Cortex of kidney (tissue), 1 donor: ENCODE measurements at places on chromosomes 6 and 20.

DNA sequence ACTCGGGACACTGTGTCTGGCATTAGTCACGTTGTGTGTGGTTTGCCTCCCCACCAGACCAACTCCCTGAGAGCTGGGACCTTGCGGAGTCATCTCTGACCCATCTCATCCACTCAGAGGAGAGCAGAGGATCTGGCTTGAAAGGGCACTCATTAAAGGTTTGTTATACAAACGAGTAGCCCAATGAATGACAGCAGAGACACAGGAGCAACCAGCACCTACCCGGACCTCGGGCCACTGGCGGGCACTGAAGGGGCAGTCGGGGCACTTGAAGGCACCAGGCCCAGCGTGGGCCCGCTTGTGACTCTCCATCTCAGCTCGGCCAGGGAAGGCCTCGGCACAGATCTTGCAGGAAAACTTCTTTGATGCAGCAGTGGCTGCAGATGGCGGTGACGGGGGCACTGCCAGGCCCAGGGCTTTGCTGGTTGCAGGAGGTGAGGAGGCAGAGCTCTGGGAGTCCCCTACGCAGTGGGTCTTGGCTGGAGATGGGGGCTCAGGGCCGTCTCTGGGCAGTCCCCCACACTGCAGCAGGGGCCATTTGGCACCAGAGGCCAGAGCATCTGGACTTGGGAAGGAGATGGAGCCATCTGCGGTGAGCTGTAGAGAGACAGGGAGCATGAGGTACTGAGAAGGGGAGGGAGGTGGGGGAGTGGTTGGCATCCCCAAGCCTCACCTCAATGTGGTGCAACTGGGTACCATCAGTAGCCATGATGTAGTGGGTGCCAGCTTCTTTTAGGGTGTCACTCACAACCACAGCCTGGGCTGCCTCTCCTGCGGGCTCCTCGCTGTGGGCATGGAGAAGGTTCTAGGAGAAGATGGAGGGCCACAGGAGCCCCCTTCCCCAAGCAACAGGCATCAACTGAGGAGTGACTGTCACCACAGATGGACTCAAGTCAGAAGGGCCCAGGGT lies 17.7 kb downstream of the PCIF1 start:
- DNase-seq = no peak

GRCh38 chr6:95923518-95923917 lies 92.3 kb upstream of the FUT9 start:
- no peak for DNase-seq

GRCh38 chr6:43912598-43913371 lies 142.8 kb downstream of the VEGFA start:
- no peak for DNase-seq

GRCh38 chr6:39765508-39766065 lies 26.6 kb upstream of the DAAM2 start:
- DNase-seq = no peak

DNA sequence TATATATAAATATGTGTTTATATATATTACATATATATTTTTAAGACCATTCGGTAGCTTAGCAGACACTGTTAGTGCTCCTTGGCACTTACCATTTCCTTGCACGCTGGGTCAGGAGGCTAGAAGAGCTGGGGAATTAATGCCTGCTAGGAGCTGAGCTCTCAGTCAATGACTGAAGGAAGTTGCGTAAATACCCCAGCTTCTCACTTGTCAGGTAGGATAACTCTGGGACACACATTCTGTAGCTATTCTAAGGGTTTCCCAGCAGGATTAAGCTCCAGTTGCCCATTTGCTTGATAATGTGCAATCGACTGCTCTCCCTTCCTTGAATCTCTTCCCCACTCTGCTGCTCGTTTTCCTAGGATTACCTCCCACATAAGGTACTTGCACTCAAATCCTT lies 15.7 kb upstream of the DNAAF9 start:
- DNase-seq = no peak

GRCh38 chr20:4840801-4841200 lies 119.1 kb downstream of the PRND start:
- no peak for DNase-seq

GRCh38 chr6:47034421-47034820 lies 7.7 kb downstream of the ADGRF1 start:
- DNase-seq = no peak

DNA sequence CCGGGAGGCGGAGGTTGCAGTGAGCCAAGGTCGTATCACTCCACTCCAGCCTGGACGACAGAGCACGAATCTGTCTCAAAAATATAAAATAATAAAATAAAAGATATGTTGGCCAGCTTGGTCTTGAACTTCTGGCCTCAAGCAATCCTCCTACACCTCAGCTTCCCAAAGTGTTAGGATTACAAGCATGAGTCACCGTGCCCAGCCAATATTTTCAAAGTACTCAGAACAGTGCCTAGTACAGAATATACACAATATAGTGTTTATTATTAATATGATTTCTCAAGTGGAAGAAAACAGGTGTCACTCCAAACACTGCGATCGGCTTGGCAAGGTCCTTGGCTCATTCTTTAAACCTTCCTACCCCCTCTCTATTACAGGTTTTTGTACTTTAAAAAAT lies 3.1 kb downstream of the FAM210B start:
- DNase-seq = no peak

DNA sequence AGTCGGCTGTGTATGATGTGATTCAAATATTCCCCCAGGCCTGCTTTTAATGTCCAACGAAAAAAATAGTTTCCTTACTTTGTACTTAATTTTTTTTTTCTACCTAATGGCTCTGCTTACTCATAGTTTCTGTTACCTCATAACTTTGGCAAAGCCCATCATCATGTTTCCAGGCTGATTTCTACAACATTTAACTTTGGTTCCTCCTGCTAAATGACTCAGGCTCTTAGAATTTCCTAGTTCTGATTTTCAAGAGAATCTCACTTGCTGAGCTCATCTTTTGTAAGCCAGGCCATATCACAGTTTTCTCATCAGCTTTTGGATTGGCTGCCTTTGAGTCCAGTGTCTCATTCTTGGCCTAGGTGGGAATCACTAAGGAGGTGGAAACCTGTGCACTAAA lies 323.1 kb downstream of the HDGFL1 start:
- DNase-seq = no peak

DNA sequence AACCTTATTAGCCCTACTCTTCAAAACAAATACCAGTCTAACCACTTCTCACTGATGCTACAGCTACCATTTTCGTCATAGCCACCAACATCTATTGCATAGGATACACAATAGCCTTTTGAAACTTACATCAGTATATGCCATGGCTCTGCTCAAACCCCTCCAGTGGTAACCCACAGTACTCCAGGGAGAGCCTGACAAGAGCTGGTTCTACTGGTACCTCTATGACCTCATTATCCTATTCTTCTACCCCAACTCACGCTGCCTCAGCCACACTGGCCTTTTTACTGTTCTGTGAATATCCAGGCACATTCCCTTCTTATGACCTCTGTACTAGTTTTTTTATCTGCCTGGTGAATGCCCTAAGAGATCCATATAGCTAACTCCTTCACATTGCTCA lies 157.6 kb downstream of the ARHGAP18 start:
- DNase-seq = no peak

DNA sequence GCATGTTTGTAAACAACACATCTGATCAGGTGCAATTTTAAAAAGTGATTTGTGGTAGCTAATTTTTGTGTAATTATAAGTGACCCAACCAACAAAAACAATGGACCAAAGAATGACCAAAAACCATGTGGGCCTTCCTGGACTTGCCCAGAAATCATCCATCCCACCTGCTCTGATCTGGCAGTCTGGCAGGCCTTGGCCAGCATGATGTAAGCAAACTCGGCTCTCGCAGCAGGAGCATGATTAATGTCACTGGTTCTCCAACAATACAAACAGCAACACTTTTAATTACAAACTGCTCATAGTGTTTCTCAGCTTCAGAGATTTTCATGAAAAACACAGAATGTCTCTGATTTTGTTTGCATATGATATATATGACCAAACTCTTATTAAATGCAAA lies 16.1 kb downstream of the TP53INP2 start:
- no peak for DNase-seq

GRCh38 chr20:16877053-16877554 lies 128.9 kb downstream of the OTOR start:
- DNase-seq = no peak

- DNase-seq = no peak
These were observed 21.7 kb upstream of the RANBP9 start for GRCh38 chr6:13733178-13733887.

- no peak for DNase-seq
These were observed 268.8 kb downstream of the ARID1B start for GRCh38 chr6:157045831-157046454.

DNA sequence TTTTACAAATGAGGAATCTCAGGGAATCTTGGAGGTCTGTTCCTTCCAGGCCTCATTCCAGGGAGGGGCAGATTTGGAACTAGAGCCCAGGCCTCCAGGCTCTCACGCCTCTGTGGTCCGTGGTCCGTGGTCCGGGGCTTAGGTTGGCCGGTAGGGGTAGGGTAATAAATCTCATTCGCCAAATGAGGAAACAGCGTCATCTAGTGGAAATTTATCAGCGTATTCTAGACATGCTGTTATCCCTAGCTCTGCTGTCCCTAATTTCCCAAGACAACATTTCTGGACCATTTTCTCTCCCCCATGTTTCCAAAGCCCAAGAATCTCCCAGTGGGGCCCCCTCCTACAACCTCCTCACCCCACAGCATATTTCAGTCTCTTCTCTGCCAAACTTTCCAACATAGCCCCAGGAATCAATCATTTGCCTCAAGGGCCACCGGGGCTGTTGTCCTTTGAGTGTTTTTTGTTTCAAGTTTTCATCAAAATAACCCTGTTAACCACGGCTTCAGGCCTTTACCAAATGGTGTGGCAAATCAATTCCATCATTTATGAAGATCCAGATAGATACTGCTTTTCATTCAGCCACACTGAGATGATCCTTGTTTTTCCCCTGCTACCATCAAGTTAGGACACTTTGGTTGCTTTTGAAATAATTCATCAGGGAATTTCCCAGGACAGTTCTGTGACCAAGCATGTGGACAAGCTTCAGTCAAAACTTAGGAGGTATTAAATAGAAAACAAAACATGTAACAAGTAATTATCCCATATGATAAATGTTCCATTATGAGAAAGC lies 126.8 kb downstream of the ALDH8A1 start:
- DNase-seq = no peak

DNA sequence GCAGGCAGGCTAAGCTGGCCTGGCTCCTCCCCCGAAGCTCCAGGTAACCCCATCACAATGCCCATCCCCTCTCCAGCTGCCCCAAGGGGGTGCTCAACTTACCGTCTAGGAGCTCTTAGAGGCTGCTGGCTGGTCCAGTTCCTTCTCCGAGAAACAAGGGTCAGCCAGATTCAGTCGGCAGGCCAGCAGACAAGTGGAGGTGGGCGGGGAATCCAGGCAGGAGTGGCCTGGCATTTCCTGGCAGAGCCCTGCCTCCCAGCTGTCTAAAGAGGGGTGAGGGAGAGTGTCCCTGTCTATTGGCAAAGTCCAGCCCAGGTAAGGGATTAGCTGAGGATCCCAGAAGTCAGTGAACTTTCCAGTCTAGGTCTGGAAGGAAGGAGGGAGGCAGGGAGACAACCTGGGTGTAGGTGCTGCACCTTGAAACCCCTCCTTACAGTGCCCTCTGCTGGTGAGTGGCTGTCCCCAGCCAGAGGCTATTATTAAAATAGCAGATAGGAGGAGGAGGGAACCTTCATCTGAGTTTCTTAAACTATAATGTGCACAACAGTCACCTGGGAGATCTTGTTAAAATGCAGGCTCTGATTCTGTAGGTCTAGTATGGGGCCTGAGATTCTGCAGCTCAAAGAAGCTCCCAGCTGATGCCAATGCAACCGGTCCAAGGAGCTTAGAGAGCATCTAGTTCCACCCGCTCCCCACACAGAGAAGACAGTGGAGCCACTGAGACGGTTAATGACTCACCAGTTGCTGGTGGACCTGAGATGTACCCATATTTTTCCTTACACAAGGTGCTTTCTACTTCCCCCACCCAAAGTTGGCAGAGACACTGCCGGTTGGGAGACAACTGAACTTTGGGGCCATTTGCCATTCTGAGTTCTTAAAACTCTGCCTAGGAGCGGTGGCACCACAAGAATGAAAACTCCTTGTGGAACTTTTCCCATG lies at the start of gene UNC5CL:
TSS of gene UNC5CL (minus strand) at position 162 of the 939 bp plus-strand sequence. CDS start 4,147 bp downstream, outside the sequence.
- DNase-seq = no peak

DNA sequence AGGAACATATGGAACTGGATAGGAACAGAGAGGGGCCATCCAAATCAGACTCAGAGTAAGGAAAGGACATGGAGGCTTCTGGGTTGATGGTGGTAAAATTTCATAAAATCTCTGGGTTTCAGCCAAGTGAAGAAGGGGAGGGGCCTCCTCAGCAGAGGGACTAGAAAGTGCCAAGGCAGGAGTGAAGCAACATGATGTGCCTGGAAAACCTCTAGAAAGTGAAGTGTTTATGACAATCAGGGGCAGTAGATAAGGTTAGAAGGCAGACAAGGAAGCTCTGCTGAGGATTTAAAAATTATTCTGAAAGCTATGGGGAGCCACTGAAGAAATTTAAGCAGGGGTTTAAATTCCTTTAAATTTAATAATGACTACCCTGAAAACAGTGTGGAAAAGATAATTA lies 126.0 kb upstream of the TENT5A start:
- no peak for DNase-seq

DNA sequence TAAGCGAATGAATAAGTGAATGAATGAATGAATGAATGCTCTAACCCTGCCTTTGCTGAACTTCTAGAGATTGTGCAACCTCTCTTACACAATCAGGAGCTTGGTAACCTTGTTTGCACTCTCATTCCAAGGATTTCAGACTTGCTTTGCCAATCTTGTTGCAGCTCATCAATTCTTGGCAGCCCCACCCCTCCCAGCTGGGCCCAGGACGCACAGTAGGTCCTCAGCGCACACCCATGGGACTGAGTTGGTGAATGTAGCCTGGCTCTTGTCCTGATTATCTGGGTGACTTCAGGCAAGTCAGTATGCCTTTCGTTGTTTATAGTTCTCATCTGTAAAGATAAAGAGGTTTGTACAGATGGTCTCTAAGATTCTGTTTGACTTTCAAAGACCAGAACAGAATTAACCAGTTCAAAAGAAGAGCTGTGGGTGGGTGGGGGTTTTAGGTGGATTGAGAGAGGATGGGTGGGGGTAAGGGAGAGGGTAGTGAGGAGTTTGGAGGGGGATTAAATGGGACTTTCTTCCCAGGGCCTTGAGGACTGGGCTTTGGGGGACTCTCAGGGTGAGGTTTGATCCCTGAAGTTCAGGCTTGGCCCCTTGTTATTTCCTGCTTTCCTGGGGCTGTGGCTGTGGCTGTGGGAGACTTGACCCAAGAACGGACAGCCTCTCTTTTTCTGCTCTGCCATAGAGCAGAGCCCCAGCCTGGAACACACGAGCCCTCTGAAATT lies 33.2 kb downstream of the VEGFA start:
- no peak for DNase-seq

GRCh38 chr6:118865100-118865391 lies 28.9 kb upstream of the ASF1A start:
- DNase-seq = no peak

- DNase-seq = no peak
These were observed 55.4 kb upstream of the SIRPG start for GRCh38 chr20:1712634-1713624.

DNA sequence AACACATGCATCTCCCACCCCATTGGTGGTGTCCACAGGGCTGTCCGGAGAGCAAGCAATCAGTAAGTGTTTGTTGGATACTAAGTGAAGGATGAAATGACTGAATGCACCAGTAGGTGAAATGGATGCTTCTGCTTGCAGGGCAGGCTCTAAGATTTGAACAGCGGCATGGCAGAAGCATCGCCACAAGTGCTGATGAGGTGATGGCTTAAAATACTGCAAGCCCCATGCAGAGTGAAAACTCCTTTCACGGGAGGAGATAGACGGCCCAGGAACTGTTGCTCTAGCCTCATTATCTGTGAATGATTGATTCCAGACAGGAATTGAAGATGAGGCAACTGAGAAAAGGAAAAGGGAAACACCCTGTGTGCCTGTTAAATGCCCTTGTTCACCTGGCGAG lies 158.9 kb downstream of the LY86 start:
- DNase-seq = no peak
